ENCODE measurements at places on chromosomes 7 and 10.

GRCh38 chr10:87625661-87626060 is 34.0 kb upstream of the PAPSS2 start:
- DNase-seq = no peak

DNA sequence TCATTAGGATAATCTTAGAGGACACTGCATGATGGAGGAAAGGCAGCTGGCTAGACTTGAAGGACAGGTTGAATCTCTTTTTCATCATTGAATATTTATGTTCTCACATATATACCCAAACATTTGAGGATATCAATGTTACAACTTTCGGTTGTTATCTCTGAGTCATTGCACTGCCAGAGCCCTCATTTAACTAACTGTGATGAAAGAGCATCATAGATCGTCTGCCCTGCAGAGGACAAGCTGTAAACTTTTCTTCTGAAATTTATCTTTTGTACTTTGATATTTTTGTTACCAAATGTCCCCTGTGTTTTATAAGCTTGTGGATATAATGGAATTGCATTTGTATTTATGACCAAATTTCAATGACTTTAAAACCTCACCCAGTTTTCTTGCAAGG is 298.7 kb downstream of the PHF14 start:
- no peak for DNase-seq

DNA sequence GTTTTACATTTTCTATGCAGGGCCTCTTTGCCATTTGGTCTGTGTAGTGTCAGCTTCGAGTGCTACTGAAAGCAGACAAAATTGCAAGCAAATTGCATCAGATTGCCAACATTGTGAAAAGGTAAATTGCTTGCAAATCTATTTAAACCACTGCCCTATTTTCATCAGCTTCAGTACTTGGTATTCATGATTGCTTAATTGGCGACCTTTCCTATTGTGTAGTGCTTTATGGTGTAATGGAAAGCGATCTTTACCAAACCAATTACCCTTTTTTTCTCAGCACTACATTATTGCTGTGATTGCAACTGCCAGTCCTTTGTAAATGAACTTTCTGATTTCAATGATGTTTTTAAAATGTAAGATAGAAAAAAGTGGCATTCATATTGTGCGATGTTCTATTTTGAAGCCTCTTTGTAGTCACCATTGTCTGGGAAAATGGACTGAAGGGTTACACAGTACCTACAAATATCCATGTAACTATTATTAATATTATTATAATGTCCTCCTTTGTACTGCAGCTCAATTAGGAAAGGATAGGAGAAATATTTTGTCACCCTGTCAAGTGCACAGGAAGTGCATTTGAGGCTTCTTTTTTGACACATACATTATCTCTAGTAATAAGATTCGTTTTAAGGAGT is 177.7 kb upstream of the SP8 start:
- no peak for DNase-seq

DNA sequence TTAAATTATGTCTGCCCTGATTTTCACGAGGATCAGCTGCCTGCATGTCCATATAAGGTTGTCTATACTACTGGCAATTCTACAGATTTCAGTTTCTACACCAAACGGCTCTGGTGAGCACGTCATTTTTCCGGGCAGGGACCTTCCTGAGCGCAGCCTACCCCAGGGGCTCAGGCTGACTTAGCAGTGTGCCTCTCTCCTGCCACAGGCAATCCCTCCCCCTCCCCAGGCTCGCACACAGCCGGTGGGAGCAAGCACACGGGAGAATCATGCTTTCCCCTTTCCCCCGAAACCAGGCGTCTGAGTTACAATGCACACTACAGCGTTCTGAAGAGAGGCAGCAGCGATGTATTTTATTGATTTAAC is 1.7 kb downstream of the KLF6 start:
- DNase-seq = peak; percentile 68

DNA sequence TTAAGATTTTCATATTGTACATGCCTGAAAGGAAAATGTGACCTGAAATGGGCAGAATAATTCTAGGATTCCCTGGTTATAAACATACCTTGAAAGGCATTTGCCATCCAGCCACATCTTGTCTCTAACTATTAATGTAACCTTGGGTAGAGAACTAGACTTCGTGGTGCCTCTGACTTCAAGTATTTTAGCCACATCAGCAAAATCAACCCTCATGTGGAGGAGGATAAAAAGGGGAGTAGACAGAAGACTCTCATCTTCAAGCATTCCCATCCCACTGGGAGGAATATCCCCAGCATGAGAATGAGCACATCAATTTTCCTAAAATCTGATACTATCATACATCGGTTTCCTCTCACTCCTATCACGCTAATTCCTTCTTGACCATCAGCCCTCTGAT is 164.7 kb upstream of the NOBOX start:
- DNase-seq = no peak
